NCI-H446 treated with DMSO at 0.1 percent for 48 hours (cell line): ENCODE measurements at places on chromosomes 5 and 9.
A peak's percentile ranks its signal among the peaks of the same experiment; 100 is the strongest.

- DNase-seq, result no peak
These were observed 52.4 kb downstream of the FAM170A start for GRCh38 chr5:119681734-119682133.

DNA sequence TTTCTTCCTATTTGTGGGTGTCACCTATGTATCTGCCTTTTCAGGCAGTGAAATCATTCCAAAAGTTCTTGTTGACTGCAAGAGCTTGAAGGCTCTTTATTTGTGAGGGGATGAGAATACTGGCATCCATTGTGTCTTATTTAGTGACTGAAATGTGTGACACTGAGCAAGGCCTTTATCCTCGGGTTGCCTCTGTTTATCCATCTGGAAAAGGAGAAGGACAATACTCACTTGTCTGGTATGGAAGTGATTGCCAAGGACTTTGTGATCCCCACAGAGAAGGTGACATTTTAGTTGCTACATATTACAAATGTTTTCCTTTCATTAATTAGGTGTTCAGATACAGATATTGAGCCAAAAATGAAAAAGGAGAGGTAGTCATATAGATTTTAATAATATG, 80.2 kb downstream of the ARRDC3 start:
- DNase-seq, result no peak

DNA sequence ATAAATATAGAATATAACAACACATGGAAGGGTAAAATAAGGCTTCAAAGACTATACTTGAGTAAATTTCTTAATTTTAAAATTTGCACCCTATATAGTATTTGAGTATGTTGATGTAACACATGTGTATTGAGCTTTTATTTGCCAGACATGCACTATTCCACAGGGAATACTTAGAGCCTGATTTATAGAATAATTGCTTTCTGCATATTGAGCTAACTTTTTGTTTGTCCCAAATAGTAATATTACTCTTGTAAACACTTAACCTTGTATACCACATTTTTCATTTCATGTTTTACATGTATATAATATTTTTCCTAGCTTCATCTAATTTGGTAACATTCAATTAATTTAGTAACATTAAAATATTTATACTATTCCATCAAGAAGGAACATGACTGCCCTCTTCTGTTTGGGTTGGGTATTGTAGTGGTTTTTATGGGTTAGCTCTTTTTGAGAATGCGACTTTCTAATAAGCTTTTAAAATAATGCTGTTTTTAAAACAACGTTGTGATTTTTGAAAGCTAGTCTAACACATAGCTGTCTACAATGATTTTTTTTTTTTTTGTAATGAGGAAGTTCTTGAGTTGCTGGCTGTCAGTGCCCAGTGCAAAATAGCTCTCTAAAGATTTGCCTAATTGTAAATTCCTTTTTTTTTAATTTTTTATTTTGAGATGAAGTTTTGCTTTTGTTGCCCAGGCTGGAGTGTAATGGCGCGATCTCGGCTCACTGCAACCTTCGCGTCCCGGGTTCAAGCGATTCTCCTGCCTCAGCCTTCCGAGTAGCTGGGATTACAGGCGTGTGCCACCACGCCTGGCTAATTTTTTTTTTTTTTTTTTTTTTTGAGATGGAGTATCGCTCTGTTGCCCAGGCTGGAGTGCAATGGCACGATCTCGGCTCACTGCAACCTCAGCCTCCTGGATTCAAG, 4.8 kb downstream of the SUB1 start:
- DNase-seq, result peak; percentile 76

DNA sequence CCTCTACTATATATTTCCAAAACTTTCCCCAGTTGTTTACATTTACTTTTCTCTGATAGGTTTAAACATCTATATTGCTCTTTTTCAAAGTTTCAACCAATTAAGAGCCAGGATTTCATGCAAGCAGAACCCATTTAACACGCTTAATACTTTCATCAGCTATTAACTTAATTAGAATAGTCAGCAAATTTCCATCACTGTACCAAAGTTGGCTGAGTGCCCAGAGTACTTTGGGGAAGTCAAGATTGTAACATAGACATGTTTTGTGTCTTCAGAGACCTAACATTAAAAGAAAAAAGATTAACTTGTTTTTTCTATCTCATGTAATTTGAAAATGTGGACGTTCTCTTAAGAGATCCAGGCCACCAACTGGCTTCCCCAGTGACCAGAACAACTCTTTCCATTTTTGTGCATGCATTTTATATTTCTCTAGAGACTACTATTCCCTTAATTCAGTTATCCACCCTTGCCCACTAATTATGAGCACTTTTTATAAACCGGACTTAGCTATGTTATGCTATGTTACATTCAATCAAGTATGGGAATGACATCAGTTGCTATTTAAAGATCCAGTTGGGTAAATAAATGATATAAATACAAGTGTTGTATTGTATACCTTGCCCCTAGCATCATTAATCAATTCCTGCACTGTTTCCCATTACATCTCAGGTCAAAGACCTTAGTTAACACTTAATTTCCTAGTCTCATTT, 478.1 kb upstream of the NMUR2 start:
- no peak for DNase-seq

GRCh38 chr9:120383611-120383998, 196.4 kb downstream of the CDK5RAP2 start:
- DNase-seq, result no peak

GRCh38 chr9:89882930-89883361, 278.1 kb downstream of the GADD45G start:
- DNase-seq, result no peak

- DNase-seq, result no peak
These were observed 187.6 kb downstream of the CETN3 start for GRCh38 chr5:90221951-90222350.
